ENCODE measurements at places on chromosomes 3 and 15.
A peak's percentile ranks its signal among the peaks of the same experiment; 100 is the strongest.

DNA sequence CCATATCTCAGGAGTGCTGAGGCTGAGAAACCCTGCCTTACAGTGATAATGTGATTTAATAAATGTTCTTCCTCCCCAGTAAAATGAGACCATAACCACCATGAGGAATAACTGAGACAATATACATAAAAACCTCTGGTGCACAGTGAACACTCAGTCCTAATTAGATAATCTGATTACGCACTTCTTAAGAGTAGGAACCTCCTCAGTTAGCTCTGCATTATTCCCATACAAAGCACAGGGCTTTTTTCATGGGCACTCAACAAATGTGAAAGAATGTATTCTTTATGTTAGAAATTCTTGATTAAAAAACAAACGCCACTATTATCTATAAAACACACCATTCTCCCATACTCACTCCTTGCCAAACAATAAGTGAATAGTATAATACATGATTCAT is 97.0 kb downstream of the TNIK start:
- DNase-seq = no peak

DNA sequence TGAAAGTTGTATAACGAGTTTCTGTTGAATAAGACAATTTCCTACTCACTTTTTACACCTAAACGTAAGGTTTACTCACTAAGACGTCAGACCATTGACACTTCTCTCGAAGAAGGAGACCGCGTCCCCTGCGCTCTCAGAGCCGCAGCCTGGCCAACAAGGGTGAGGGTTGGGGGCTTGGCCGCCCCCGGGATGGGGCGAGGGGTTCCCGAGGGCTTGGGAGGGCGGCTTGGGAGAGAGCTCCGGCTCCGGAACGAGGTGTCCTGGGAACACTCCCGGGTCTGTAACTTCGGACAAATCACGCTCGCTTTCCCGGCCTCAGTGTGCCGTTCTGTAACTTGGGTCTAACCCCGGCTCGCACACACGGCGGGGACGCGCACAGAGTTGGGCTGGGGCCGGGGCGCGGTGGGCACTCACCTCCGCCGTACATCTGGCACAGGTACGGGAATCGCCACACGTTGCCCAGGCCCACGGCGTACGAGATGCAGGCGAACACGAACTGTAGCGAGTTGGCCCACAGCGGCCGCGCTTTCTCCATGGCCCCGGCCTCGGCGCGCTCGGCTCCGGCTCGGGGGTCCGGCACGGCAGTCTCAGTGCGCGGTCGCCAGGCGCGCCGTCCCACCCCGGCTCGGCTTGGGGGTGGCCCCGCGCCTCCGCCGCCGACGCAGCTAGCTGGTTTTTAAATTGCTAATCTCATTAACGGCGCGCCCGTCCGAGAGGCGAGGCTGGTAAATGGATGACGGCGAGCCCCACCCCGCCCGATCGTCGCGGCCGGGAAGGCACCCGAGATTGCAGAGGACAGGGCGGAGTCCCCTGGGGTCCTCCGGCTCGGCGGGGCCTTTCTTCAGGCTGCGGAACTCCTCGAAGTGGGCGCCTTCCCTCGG is at the start of gene SLC6A20:
TSS of gene SLC6A20 (minus strand) at position 655 of the 884 bp plus-strand sequence. CDS start at position 538, 117 bp downstream.
- DNase-seq = no peak

DNA sequence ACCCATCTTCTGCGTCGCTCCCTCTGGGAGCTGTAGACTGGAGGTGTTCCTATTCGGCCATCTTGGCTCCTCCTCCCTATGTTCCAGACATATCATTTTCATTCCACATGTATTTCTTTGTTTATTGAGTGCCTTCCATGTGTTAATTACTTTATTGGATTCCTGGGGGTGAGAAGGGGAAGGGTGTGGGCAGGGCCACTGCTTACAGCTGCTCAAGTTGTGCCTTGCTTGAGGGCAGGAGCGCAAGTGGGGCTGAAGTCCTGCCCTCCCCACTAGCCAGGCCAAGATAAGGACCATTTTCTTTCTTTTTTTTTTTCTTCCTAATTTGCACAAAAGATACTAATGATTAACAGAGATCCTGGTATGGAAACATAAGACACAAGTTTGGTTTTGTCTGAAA is 224.8 kb downstream of the LPP start:
- DNase-seq = no peak

GRCh38 chr3:44236485-44236908 is 5.2 kb upstream of the TOPAZ1 start:
- no peak for DNase-seq

DNA sequence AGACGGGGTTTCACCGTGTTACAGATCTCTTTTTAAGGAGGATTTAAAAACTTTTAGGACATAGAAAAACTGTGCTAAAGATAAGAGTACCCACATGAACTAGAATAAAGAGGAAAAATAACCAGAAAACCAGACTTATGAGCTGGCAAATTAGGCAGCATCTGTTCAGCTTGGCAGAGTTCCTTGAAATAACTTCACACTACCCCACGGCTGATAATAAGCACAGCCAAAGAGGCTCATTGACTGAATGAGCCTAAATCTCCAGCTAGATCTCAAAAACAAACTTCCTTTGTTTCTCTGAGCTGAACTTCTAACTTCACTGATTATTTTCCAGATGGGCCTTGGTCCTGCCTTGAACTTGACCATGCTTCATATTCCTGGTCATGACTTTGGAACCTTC is 26.7 kb upstream of the PIK3R4 start:
- no peak for DNase-seq

GRCh38 chr15:35911052-35911777 is 365.2 kb upstream of the DPH6 start:
- no peak for DNase-seq

- DNase-seq = no peak
These were observed 72.0 kb upstream of the MAP4 start for GRCh38 chr3:48088056-48088748.

GRCh38 chr3:23302271-23302670 is 99.1 kb downstream of the UBE2E2 start:
- DNase-seq = no peak

- DNase-seq = no peak
These were observed 8.6 kb downstream of the ZNF445 start for GRCh38 chr3:44468572-44469520.

DNA sequence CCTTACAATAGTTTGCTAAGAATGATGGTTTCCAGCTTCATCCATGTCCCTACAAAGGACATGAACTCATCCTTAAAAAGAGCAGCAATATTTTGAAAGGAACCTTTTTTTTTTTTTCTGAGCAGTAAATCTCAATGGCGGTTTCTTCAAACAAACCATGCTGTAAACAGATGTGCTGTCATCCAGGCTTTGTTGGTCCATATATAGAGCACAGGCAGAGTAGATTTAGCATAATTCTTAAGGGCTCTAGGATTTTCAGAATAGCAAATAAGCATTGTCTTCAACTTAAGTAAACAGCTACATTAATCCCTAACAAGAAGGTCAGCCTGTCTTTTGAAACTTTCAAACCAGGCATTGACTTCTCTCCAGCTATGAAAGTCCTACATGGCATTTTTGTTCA is 334.2 kb downstream of the SLC9A9 start:
- DNase-seq = no peak

DNA sequence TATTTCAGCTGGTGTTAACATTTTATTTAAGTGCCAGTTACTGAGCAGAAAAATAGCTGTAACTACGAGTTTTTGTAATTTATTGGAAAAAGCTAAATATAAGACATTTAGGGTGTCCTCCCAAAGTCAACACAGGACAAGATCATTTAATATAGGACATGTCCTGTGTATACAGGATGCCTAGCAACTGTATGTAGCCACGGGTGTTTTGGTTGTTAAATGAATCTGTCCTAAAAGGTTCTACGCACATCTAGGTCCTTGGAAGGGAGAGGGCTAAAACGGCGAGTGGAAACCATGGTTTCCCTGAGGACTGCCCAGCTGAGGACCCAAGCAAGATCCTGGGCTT is 565 bp upstream of the ZNF621 start:
- DNase-seq = no peak

- no peak for DNase-seq
These were observed 376.7 kb upstream of the PDZRN3 start for GRCh38 chr3:74001436-74001835.

- DNase-seq = no peak
These were observed 25.3 kb upstream of the TMEM45A start for GRCh38 chr3:100467133-100467532.

DNA sequence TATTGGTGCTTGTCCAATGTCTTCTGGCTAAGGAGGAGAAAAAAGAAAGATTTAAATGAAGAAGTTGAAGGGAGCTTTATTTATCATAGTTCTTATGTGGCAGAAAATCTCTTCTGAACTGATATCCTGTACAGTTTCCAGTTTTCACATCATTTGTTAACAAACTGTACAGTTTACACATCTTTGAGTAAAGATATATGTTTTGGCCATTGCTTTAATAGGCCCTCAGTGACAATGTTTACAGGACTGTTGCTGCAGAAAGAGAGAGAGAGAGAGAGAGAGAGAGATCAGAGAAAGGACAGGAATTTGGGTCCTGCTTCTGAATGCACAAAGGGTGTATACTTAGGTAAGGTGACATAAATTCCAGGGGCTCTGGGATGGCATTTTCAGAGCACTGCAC is 188.3 kb downstream of the NR1D2 start:
- DNase-seq = no peak

DNA sequence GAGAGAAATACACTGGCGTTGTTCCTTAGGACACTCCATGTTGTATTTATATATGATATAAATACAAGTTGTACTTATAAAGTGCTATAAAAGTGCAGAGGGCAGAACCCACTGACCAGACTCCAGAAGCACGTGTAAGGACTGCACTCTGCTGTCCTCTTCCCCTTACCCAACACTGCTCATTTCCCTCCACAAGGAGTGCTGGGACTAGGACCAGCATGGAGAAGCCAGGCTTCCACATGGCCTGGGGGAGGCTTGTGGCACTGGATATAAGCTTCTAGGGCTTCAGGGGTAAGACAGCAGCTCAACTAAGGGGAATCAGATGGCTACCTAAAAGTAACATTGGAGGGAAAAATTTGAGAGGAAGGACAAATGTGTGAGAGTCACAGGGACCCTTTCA is 556.9 kb downstream of the IGSF11 start:
- DNase-seq = no peak

DNA sequence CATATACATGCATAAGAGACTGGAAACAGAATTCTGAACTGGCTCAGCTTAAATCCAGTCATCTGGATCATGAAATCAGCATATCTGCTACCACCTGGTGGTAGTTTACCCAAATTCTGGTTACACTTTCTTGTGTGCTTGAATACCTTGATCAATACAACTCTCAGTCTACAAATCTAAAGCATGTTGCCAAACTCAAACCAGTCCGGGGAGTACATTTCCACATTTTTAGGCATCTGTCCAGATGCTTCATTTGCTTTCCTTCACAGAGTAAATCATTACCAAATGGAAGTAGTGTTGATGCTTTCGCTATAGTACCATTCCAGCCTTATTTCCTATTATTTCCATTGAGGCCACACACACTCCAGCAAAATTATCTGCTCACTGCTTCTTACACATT is 126.4 kb downstream of the P2RY1 start:
- DNase-seq = peak; percentile 14

DNA sequence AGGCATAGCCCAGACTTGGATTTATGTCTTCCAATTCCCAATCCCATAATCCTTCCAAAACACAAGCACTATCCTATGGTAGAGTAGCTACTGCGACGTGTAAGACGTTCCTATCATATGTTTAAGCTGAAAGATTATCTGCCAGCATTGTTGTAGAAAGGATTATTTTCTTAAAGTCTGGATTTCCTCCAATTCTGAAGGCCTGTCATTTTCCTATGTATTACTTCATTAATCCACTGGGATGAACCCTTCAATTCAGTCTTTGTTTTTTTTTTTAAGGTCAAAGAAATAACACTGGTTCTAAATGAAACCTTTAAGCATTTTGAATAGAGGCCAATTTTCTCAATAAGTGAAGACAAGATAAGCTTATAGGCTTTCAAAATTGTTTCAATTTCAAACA is 289.0 kb downstream of the SLC9A9 start:
- no peak for DNase-seq

DNA sequence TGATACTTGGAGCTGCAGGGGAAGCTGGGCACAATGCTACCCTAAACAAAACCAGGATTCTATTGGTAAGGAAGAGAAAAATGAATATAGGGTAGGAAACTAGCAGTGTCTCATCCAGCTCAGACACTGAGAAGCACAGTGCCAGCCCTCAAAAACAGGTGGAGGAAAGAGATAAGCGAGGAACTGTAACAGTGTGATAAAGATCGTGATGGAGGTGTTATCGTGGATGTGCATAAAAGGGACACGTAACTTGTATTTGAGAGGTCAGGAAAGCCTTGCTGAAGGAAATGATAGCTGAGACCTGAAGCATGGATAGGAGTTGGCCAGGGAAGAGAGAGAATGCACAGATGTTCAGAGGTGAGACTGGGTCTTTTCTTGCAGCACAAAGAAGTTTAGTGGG is 27.4 kb downstream of the MIX23 start:
- no peak for DNase-seq

DNA sequence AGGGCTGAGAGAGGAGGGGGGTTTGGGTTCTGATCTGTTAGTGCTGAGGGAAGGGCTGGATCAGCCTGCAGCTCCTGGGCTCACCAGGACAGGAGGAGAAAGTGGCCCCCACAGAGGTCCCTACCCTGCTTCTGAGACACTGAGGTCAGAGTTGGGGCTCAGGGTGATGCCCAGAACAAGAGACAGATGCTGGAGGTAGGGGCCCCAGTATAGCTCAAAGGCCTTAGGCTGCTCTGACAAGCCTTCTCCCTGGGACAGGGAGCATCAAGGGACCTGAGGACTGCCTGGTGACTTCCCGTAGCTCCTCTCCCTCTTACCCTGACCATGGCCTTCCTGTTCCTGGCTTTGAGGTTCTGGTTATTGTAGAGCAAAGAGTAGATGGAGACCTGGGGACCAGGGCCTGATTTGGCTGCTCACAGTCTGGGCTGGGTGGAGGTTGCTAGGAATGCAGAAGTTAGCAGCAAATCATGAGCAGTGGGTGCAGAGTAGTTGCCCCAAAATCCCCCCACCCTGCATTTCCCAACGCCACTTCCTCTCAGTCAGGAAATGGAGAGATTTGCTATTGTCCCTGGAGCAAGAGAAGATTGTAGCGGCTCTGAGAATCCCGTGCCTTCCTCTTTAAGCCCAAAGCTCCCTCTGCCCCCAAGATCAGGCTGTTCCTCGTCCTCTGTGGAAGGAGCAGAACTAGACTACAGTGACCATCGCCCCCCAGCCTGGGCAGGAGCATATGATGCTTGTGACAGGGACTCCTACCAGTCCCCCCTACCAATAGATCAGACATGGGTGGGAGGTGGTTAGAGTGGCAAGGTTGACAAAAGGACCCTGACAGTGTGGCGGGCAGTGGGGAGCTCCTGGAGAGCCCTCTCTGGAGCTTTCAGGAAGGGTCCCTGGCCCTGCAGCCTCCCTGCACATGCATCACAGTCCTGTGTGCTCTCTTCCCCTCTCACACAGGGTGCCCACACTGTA is 47.4 kb upstream of the SEC22A start:
- DNase-seq = no peak

DNA sequence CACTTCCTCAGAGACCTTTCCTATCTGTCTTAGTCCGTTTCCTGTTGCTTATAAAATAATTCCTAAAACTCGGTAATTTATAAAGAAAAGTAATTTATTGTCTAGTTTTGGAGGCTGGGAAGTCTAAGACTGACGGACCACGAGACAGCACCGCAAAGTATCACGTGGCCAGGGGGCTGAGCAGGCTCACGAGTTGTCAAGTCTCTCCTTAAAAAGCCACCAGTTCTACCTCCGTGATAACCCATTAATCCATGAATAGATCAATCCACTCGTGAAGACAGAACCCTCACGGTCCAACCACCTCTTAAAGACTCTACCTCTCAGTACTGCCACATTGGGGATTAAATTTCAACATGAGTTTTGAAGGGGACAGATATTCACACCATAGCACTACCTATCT is 821 bp downstream of the LINS1 start:
- no peak for DNase-seq
